ENCODE measurements at places on chromosomes 1 and 21. TPM values are rescaled to one million over a fixed set of nuclear protein-coding genes. Genes with fewer than 3 reads are reported as not detected.

- H3K27me3 ChIP-seq = no peaks in the 10 kb centered on the region
- H3K4me1 ChIP-seq = no peaks in the 10 kb centered on the region
- H3K4me3 ChIP-seq = no peak overlapping the region
Observed at GRCh38 chr1:59685101-59685500, 129.6 kb upstream of the HOOK1 start.

GRCh38 chr1:48105165-48105564 lies 108.0 kb upstream of the TRABD2B start:
- no peak overlapping the region for H3K4me3 ChIP-seq
- DNase-seq = no peak
- no peaks in the 10 kb centered on the region for H3K36me3 ChIP-seq
- no peaks in the 10 kb centered on the region for H3K4me1 ChIP-seq
- no peak overlapping the region for H3K27ac ChIP-seq

DNA sequence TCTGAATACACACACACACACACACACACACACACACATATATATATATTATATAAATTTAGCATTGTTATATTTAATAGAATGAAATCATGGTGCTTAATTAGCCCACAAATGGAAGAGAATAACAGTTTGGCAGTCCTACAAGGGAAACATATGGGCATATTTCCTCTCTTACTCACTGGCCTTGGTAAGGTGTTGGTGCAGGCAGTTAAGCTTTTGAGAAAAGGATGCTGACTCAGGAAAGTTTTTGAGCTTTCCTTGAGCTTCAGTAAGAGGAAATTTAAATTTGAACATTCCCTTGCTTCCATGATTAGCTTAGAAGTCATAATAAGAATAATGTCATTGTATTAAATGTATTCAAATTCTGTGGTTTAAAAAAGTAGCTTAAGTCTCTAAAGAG lies 37.0 kb upstream of the B3GALT5 start:
- no peaks in the 10 kb centered on the region for H3K36me3 ChIP-seq
- no peak for DNase-seq
- no peak overlapping the region for H3K27ac ChIP-seq
- no peaks in the 10 kb centered on the region for H3K4me1 ChIP-seq
- H3K27me3 ChIP-seq = no peaks in the 10 kb centered on the region

- H3K4me3 ChIP-seq = peak overlapping the region; percentile 26
- peak overlapping the region; percentile 53 for H3K27ac ChIP-seq
- H3K27me3 ChIP-seq = no peaks in the 10 kb centered on the region
- no peaks in the 10 kb centered on the region for H3K36me3 ChIP-seq
- H3K4me1 ChIP-seq = peaks cover 54% of the 10 kb centered on the region
Observed at GRCh38 chr1:39196244-39197215, 8.0 kb upstream of the MACF1 start.

The ESPN gene
- 0.59 TPM for total RNA-seq

GRCh38 chr1:47013293-47013692 lies 10.2 kb upstream of the CYP4X1 start:
- no peak overlapping the region for H3K27ac ChIP-seq
- no peaks in the 10 kb centered on the region for H3K27me3 ChIP-seq
- H3K4me3 ChIP-seq = no peak overlapping the region
- no peaks in the 10 kb centered on the region for H3K36me3 ChIP-seq

The WASF2 gene
- 112 TPM for total RNA-seq

DNA sequence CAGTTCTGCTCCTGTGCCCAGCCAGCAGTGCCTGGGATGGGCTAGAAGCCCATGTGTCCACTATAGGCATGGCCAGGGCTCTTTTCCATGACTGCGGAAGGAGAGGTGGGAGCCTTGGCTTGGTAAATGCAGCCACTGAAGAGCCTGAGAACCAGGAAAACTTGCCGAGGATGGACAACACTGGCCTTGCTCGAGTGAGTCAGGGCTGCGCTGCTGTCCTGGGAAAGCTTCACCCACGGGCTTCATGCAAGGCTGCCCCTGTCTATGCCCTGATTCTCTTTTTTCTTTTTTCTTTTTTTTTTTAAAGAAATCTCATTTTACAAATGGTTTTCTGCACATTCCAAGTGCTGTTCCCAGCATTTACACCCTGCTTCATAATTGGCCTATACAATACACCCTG lies 156.5 kb downstream of the CAMTA1 start:
- no peaks in the 10 kb centered on the region for H3K4me1 ChIP-seq
- H3K27ac ChIP-seq = no peak overlapping the region
- H3K4me3 ChIP-seq = no peak overlapping the region
- no peaks in the 10 kb centered on the region for H3K27me3 ChIP-seq
- H3K36me3 ChIP-seq = no peaks in the 10 kb centered on the region

DNA sequence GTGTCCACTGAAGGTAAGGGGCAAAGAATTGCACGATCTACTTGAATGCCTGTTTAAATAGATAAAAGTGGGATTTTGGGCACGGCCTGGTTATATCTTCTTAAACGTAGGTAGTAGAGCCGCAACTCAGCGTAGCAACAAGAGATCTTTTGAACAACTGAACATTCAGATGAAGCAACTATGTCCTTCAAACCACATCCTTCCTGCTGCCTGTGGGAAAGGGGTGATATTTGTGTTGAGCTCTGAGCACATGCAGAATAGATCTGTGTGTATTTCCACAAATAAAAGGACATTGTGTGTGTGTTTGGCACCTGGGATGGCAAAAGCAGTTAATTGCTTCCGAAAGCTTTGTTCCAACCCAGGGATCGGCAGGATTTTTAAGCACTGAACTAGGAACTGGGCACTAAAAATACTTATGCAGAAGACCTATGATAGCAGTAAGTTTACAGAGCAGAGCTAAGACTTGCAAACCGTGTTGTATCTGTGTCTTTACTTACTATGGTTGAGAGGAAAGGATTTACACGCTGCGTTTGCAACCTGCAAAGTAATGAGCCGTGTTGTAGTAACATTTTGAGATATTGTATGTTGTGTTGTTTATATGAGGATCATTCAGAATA lies 333.4 kb downstream of the CHRM3 start:
- DNase-seq = no peak
- no peak overlapping the region for H3K4me3 ChIP-seq
- no peaks in the 10 kb centered on the region for H3K4me1 ChIP-seq
- H3K27ac ChIP-seq = no peak overlapping the region
- no peaks in the 10 kb centered on the region for H3K36me3 ChIP-seq

DNA sequence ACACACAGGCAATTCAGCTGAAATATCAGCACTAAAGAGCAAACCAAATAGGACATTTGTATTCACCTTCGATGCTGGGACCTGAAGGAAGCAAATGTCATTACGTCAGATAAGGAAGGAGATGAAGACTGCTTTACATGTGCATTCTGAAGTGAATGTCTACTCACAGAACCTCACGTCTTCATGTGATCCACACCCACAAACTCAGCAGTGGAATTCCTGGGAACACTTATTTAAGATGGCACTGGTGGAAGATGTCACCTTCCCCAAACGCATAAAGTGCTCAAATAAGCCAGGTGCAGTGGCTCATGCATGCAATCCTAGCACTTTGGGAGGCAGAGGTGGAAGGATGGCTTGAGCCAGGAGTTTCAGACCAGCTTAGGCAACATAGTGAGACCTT lies 11.4 kb downstream of the PGBD5 start:
- H3K36me3 ChIP-seq = no peaks in the 10 kb centered on the region
- no peaks in the 10 kb centered on the region for H3K4me1 ChIP-seq
- H3K27ac ChIP-seq = no peak overlapping the region
- no peak for DNase-seq

DNA sequence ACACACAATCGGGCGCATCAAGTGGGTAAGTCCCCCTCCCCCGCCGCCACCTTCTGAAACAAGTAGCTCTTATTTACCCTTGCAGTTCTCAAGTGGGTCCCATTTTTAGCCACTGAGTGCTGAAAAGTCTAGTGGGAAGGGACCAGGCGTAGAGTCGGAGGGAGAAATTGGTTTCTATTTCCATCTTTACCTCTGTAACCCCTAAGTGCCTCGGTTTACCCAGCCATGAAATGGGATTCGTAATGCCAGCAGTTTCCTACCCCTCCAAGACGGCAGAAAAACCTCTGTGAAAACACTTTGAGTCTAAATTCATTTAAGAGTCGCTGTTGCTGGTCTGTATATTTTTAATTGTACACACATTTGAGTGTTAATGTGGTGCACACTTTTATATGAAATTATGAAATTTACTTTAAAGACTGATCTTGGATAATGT lies 928 bp downstream of the TLCD4 start:
- no peak for DNase-seq
- H3K4me3 ChIP-seq = no peak overlapping the region
- peaks cover 6% of the 10 kb centered on the region for H3K27me3 ChIP-seq
- no peak overlapping the region for H3K27ac ChIP-seq
- H3K4me1 ChIP-seq = no peaks in the 10 kb centered on the region

The PLA2G4A gene
- total RNA-seq = 1.1 TPM
